ENCODE measurements at places on chromosomes 6 and 20.

- peak; percentile 87 for DNase-seq
Observed at GRCh38 chr20:10074513-10074912, 39.7 kb downstream of the ANKEF1 start.

DNA sequence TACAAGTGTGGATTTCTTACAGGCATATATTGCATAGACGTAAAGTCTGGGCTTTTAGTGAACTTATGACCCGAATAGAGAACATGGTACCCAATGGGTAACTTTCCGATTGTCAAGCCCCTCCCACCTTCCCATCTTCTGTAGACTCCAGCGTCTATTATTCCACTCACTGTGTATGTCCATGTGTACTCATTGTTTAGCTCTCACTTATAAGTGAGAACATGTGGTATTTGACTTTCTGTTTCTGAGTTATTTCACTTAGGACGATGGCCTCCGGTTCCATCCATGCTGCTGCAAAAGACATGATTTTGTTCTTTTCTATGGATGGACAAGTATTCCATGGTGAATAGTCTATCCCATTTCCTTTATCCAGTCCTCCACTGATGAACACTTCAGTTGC is 306.4 kb downstream of the CD83 start:
- no peak for DNase-seq

GRCh38 chr6:68726337-68726736 is 91.3 kb downstream of the ADGRB3 start:
- no peak for DNase-seq

DNA sequence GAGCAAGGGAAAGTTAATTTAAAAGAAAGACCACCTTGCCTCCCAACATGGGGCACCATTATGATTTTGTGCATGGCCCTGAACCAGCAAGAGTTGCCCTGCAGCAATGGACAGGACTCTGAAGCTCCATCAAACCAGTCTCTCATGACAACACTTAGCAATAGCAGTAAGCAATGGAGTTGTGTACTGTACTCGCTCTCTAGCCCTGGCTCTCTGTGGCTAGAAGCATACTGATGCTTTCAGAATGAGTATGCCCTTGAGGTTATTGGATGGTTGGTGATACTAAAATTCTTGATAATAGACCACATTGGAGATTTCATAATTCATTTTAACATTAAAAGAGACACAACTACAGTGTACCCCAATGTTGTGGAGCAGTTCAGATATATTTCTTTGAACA is 23.2 kb upstream of the LMBRD1 start:
- no peak for DNase-seq

GRCh38 chr6:158408013-158408412 is 95.7 kb downstream of the TULP4 start:
- no peak for DNase-seq

GRCh38 chr6:148927586-148927985 is 180.8 kb downstream of the UST start:
- no peak for DNase-seq

- no peak for DNase-seq
Observed at GRCh38 chr20:17500826-17501225, 30.4 kb downstream of the BFSP1 start.

GRCh38 chr6:158920311-158920905 is 79.6 kb downstream of the RSPH3 start:
- DNase-seq: no peak

DNA sequence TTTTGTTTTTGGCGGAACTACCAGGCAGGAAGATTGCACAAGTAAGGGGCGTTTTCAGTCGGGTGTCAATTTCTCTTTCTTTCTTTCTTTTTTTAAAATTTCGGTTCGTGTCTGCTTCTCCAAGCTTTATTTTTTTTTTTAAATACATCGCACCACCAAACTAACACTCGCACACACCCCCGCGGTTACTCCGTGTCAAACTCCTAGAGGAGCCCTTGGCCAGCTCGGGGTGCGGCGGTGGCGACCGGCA is 338 bp downstream of the UTRN start:
- DNase-seq: no peak

GRCh38 chr6:113909224-113909856 is 52.2 kb downstream of the MARCKS start:
- DNase-seq: peak; percentile 41

DNA sequence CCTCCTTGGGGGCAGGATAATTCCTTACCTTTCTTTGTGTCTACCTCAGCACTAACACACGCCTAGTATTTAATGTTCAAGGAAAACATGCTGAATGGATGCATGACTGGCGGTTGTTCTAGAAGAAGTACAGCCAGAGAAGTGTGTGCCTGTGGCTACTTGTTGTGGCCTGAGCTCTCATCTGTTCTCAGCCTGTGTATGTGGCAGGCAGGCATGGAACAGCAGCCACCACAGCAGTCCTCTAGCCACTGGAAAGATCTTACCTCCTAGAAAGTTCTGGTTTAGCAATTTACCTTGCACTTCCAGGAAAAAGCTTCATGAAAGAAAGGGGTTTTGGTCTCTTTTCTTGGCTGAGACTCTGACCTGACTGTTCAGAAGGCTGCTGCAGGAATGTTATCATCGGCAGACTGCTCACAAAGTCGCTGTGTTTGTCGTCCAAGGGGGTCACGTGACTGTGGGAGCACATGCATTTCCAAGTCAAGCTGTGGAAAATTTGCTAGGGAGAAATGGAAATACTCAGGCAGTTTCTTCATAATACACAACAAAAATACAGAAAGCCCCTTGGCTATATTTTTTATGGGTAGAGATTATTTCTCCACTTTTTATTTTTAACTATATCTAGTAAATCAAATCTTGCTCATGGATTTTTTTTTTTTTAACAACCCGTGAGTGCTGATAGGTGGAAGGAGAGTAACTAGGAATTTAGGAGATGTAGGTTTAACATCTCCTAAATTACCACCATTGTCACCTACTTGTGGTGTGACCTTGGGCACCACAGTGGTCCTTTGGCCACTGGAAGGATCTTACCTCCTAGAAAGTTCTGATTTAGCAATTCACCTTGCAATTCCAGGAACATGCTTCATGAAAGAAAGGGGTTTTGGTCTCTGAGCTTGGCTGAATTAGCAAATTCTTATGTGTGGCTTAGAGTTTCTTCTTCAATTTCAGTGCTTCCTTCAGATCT is 110.8 kb upstream of the GPR6 start:
- DNase-seq: peak; percentile 28

GRCh38 chr6:152625213-152625612 is 11.9 kb downstream of the SYNE1 start:
- DNase-seq: no peak

DNA sequence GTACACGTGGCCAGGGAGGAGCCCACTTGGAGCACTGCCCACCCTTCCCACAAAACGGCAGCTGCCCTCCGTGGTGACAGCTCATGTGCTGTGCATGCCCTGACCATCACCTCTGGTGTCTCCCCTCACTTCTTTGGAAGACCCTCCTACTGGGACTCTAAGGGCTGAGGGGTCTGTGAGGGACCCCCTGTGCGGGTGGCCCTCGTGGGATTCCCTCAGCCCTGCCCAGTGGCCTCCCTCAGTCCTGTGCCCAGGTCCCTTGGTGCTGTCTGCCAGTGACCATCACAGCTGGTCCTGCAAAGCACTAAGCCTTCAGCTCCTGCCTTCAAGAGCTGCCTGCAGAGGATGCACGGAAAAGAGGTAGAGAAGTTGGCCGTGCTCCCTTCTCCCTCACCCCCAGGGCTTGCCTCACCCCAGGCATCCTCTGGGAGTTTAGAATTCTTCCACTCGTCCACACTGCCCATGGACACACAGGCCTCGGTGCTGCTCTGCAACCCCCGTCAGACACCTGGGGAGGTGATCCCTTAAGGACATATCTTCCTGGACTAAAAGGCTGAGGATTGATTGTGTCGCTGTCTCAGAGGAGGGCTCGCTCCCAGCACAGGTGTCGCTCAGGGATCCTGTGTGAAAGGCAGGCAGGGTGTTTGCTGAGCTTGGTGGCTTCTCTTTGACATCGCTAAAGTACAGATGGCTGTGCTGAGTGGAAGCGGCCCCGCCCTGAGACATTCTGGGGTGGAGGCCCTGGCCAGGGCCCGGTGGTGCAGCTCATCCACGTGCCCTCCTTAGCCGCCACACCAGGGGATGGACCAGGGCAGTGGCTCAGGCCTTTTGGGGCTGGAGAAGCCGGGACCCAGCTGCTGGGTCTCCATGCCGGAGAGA is 119.5 kb upstream of the FRMD1 start:
- no peak for DNase-seq

GRCh38 chr20:16848061-16848460 is 99.9 kb downstream of the OTOR start:
- no peak for DNase-seq

DNA sequence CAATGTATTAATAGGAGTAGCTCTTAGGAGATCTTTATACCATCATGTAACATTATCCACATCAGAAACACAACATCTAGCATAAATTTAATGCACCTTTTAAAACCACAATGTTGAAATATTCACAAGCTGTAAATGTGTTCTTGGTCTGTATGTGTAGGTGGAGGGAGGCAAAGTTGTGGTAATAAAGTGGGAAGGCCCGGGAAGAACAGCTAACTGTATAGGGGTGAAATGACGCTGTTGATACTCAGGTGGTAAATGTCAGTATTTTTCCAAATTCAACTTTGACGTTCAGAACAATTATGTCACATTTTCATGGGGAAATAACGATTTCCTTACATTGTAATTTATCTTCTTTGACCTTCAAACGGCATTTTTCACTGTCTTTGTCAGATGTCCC is 146.0 kb upstream of the STMND1 start:
- no peak for DNase-seq

GRCh38 chr20:42100137-42100704 is 482.0 kb upstream of the CHD6 start:
- no peak for DNase-seq

DNA sequence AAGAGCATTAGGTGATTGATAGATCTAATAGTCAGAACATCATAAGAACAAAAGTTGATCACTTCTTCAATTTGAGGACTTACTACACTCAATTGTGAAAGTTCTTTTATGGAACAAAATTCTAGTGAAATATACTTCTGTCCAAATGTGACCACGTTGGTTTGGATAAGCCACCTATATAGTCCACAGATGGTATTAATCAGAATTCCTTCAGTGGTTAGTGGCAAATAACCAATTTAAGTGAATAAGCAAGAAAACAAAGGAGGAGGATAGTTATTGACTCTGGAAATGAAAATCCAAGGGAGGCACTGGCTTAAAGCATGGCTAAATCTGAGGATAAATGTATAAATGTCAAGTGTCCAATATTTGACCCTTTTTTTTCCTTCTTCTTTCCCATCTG is 268.5 kb upstream of the MARCKS start:
- DNase-seq: no peak

GRCh38 chr20:48912065-48912464 is 9.4 kb upstream of the ARFGEF2 start:
- no peak for DNase-seq

GRCh38 chr6:10343320-10343719 is 71.6 kb downstream of the TFAP2A start:
- DNase-seq: no peak

GRCh38 chr20:62404761-62405107 is 2.4 kb downstream of the CABLES2 start:
- DNase-seq: no peak

GRCh38 chr6:18985061-18985460 is 597.9 kb downstream of the RNF144B start:
- DNase-seq: no peak

DNA sequence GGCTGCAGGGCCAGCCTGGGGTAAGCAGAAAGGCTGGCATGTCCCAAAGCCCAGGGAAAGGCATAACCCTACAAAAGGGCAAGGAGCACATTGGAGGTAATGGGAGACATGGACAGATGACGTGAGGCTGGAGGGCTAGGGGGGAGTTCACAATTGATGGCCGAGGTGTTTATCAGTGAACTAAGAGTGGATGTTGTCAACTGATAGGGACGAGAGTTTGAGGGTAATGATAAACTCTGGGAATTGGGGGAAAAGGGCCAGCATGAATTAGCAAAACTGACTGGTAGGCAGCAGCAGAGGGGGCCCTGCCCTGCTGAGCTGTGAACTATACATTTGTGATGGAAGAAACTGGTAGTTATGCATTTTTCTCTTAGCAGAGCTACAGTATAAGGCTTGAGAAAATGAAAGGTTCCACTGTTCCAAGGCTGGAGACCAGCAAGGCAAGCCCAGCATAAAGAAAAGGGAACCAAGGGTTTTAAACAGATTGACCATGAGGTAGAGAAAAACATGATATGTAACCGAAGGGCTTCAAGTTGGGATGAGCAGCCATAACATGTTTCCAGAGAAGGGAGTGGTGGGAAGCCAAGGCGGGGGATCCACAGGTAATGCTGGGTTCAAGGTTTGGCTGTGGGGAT is 98.1 kb upstream of the MLN start:
- no peak for DNase-seq

GRCh38 chr6:53581173-53581773 is 36.4 kb upstream of the GCLC start:
- DNase-seq: peak; percentile 78
